ENCODE measurements at places on chromosomes 6 and 20.

DNA sequence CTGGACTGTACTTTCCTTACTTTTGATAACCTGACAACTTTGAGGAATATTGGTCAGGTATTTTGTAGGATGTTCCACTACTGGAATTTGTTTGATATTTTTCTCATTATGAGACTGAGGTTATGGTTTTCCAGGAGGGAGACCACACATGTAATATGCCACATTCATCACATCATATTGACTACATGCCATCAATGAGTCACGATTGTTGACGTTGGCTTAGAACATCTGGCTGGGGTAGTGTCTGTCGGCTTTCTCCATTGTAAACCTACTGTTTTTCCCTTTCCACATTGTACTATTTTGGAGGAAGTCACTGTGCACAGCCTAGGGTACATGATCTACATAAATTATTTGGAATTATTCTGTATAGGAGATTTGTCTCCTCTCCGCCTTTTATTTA lies 1.4 kb upstream of the STX11 start:
- DNase-seq = no peak

DNA sequence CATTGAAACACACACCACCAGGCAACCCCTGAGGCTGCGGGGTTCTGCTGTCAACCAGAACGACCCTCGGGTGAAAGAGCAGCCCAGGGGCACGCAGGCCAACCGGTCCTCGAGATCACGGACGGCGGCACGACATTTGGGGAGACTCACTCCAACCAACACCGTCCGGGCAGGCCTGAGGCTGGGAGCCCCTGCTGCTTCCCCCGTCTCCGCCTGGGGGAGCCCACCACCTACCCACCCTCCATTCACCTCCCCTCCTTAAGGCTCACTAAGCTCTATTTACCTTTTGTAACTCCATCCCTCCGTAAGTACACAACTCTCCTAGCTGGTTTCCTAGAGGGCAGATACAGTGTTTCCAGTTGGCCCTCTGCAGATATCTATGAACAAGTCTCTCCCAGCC lies 971.3 kb upstream of the DEFB115 start:
- DNase-seq = peak; percentile 77

DNA sequence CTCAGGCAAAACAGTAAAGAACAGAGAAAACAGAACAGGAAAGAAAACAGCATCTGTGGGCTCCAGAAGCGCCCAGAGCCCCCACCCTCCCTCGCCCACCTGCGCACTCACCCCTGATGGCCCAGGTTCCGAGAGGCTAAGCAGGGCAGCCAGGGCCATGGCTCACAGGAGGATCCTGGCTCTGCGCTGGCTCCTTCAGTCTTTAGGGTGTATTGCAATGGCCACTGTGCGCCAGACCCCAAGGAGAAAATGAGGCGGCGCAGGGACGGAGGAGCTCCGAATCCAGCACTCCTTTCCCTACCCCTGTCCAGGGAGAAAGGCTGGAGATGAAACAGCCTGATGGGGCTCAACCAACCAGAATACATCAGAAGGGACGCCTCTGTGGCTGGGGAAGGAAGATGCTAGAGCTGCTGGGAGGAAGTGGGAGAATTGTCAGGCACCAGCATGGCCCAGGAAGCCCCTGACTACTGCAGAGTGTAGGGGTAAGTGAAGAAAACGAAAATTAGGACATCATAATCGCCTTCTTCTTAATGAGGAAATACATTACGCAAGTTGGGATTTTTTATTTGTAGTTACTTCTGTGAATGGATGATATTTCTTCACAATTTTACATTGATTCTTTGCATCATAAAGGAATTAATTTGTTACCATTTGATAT lies 49.0 kb downstream of the COL11A2 start:
- DNase-seq = no peak

- DNase-seq = peak; percentile 78
Observed at GRCh38 chr6:24357336-24358218, at the start of gene DCDC2. DCDC2 (minus strand) TSS chr6:24358059; CDS start chr6:24357750, 309 bp downstream.

- no peak for DNase-seq
Observed at GRCh38 chr20:2946988-2947961, 74.0 kb downstream of the PTPRA start.

DNA sequence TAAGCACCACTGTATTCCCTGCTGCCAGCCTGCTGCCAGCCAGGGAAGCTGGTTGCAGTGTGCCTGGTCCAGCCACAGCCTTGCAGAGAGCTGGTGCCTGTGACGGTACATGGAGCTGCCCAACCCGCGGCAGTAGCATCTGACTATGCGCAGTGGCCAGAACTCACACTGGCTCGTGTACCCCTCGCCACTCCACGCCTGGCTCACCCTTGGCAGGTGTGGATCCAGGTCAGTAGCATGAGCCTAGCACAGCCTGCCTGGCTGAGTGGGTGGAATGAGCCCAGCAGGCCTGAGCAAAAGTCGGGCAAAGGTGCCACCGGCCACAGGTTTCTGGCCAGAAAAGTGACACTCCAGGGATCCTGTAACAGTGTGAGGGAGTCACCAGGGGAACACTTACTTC lies 361.7 kb upstream of the MAP3K7 start:
- no peak for DNase-seq

GRCh38 chr20:41734506-41734945 lies 116.3 kb upstream of the CHD6 start:
- DNase-seq = no peak

GRCh38 chr6:112744827-112745226 lies 397.7 kb downstream of the RFPL4B start:
- DNase-seq = no peak

GRCh38 chr20:6044115-6044514 lies 9.7 kb downstream of the LRRN4 start:
- DNase-seq = no peak

GRCh38 chr20:51697096-51697826 lies 70.9 kb downstream of the ATP9A start:
- no peak for DNase-seq

DNA sequence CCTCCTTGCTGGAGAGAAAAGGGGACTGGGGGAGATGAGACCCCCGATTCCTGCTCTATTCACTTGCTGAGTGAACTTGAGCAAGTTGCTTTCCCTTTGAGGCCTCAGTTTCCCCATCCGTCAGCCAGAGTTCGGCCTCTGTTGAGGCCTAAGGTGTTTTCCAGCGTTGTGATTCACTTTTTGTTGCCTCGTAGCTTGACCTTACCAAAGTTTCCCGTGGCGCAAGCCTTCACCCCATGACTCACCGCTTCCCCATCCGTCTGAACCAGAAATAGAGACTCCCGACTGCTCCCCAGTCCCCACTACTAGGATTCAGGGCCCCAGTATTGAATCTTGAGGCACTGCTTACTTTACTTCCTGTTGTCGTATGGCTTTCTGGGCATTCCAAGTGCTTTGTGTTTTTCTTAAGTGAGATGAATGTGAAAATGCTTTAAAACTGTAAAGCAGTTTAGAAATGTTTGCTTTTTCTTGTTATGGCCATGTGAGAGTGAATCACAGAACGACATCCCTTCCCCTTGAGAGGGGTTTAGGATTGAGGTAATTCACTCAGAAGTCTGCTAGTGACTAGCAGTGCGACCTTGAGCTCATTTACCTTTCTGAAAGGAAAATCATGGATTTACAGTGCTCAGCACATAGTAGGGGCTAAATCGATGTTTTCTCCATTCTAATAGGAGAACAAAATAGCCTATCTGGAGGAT lies 1.2 kb downstream of the CHMP4B start:
- DNase-seq = peak; percentile 85

DNA sequence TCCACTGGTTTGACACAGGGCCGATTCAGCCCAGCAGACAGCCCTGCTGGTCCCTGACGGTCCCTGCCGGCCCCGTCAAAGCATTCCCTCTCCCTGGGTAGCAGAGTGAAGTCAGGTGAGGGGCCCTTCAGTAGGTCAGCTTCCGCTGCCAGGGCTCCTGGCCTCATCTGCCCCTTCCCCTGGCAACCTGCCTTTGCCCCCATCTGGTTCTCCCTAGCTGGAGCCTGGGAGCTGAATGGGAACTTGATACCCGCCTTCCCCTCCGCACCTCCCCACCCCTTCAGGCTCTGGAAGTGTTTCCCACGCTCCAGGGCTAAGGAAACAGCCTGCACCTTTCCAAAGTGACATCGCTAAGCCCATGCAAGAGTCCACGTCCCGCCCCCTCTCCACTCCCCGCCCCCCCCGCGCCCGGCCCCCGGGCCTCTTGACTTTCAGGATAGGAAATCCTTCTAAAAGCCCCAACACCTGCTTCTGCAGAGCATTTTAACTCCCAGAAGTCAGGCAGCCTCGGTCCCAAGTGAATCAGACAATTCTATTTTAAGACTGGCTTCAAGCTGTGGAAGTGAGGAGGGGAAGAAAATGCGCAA lies 53.3 kb downstream of the ISM1 start:
- DNase-seq = no peak

GRCh38 chr6:15755526-15755925 lies 92.7 kb upstream of the DTNBP1 start:
- DNase-seq = no peak

- DNase-seq = peak; percentile 84
Observed at GRCh38 chr20:51400051-51400926, 142.2 kb downstream of the NFATC2 start.

DNA sequence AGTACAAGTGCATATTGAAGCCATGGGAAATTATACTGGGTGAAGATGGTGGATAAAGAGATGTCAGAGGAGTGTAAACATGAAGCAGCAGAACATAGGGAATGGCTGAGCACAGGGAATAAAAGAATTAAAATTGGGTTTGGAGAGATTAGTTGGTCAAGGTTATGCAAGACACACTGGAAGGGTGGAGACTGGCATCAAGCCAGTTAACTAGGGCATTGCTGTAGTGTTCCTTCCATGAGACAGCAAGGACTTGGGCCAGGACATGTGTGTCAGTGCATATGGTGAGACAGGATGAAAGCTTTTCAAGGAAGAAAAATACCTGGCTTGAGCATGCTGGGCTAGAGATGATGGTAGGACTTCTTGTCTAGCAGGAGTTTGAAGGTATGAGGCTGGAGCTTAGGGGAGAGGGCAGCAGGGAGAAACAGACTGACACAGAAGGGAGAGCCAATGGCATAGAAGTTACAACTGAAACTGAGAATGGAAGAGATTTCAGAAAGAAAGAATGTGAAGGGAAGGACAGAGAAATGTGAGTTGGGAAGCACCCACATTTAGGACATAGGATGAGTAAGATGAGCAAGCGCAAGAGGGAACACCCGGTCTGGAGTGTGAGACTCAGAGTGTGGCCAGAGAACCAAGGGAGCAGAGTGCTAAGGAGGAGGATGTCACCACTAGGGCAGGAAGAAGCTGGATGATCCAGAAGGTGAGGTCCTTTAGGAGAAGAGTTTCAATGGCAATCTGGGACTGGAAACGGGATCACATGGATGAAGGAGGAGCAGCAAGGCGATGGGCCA lies 14.5 kb upstream of the TMEM170B start:
- no peak for DNase-seq

GRCh38 chr6:111485342-111485741 lies 2.3 kb upstream of the REV3L start:
- no peak for DNase-seq

- DNase-seq = peak; percentile 56
Observed at GRCh38 chr20:58623579-58624473, 27.3 kb upstream of the STX16 start.

- peak; percentile 78 for DNase-seq
Observed at GRCh38 chr20:6768228-6769140, 998 bp downstream of the BMP2 start.

- no peak for DNase-seq
Observed at GRCh38 chr6:155022721-155023120, 27.6 kb downstream of the TIAM2 start.

- DNase-seq = no peak
Observed at GRCh38 chr20:37846573-37846972, 56.4 kb upstream of the VSTM2L start.

DNA sequence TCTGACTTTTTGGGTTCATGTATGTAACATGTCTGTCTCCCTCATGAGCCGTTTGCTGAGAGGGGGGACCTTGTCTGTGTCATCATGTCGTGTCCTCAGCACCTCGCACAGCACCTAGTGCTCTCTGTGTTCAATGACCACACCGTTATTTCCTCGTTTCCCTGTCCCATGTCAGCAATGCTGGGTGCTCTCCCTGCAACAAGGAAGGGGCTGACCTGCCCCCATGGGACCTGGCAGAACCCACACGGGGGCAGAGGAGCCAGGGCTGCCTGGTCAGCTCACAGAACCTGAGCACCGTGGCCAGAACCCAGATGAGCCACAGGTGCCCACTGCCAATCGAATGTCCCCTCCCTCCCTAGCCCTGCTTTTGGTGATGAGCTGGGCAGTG lies 7.3 kb downstream of the ADA start:
- no peak for DNase-seq

GRCh38 chr20:20603339-20603990 lies 109.0 kb downstream of the RALGAPA2 start:
- DNase-seq = peak; percentile 78

DNA sequence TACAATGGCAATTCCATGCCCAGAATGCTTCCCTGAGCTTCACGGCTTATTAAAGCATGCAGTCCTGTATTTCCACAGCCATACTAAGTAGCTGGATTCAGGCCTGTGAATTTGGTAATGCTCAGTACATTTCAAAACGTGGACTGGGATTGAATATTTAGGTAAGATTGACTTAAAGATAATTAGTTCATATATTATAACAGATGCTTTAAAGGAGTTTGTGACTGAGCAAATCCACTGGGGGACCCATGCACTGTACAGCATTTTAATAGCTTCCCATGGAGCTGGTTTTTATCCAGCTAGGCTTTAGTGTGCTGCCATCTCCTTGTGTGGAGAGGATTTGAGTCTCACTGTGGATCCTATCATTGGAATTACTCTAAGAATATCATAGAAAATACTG lies 420.9 kb upstream of the FLRT3 start:
- no peak for DNase-seq

GRCh38 chr6:138028893-138029292 lies 78.3 kb downstream of the PERP start:
- no peak for DNase-seq

- DNase-seq = no peak
Observed at GRCh38 chr6:22328474-22328873, 31.6 kb upstream of the PRL start.

GRCh38 chr20:17806739-17807441 lies 107.1 kb downstream of the BANF2 start:
- DNase-seq = no peak

GRCh38 chr6:107667790-107668189 lies 156.3 kb downstream of the SCML4 start:
- DNase-seq = no peak
